ENCODE measurements at places on chromosomes 7 and 10. TPM values are rescaled to one million over a fixed set of nuclear protein-coding genes. Genes with fewer than 3 reads are reported as not detected.

GRCh38 chr7:128398016-128398840 lies 11.6 kb downstream of the IMPDH1 start:
- DNase-seq = peak; percentile 14

- peak; percentile 94 for DNase-seq
Observed at GRCh38 chr10:70477661-70478162, 855 bp upstream of the PALD1 start.

- no peak for DNase-seq
Observed at GRCh38 chr7:13416544-13416943, 572.9 kb downstream of the ETV1 start.

DNA sequence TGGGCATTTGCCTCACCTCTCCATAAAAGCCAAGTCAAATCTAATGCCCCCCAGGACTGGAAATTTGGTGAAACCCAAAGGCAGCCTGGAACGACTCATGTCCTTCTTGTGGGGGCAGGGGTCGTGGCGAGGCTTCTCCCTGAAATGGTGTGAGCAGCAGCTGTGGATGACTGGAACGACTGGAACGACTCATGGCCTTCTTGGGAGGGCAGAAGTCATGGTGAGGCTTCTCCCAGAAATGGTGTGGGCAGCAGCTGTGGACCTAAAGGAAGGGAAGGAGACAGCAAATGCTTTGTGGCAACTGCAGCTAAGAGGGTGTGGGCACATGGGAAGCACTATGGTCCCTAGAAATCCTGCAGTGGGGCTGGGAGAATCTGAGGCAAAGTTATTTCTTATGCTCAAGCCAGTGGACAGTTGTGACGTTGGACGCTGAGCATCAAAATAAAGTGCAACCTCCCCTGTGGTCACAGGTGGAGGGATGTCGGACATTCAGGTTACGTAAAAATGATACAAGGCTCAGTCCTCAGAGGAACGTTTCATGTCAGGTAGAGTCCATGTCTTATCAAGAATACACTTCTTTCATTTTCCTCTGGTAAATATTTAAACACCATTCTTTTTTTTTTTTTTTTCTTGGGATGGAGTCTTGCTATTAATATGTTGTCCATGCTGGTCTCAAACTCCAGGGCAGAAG lies 107.0 kb upstream of the KIF5B start:
- DNase-seq = no peak

DNA sequence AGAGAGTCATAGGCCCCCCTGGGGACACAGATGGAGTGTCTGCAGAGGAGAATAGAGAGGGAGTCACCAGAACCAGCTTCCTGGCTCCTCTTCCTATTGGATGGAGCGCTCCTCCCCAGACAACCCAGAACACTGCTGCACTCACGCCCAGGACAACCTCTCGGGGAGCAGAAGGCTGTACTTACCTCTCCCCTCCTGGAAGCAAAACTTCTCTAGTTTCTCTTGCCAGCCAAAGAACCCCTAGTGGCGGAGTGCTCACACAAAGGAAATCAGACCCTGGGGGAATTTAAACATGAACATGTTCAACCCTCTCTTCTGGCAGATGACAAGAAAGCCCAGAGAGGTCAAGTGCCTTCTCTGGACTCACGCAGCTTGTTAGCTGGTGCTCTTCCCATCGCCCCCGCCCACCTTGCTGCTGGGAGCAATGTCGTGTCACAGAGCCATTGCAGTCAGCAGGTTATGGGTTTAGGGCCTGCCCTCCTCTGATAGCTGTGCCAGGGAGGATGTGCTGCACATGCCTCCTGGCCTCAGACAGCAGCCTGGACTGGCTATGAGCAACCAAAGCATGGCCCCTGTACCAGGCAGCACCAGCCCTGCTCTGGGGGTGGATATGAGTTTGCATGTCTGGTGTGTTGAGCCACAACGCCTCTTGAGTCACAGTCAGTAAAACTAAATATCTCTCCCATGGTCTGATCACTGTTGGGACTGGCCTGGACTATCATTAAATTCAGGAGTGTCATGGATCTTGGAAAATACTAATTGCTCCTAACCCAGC lies 84.4 kb downstream of the SLIT1 start:
- no peak for DNase-seq

DNA sequence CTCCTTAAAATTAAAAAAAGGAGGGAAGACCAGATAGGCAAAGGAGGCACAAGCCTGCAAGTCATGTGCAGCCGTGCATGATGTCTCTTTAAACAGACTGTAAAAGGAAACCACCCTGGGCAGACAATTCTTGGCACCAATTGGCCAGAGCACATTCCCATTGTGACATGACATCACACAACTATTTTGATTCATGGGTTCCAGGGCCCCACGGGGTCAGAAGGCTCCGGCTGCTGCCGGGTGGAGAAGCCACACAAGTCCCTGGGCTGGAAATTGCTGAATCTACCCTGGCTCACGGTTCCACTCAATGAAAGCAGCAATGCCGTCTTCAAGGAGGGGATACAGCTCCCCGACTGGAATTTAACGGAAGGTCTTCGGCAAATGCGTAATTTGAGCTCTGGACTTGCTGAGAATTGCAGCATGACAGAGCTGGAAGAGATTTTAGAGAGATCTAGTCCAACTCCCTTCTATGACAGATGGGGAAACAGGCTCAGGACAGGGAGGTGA lies 140.5 kb downstream of the PRKAG2 start:
- DNase-seq = no peak

- no peak for DNase-seq
Observed at GRCh38 chr7:108448584-108449505, 7.4 kb downstream of the NRCAM start.

DNA sequence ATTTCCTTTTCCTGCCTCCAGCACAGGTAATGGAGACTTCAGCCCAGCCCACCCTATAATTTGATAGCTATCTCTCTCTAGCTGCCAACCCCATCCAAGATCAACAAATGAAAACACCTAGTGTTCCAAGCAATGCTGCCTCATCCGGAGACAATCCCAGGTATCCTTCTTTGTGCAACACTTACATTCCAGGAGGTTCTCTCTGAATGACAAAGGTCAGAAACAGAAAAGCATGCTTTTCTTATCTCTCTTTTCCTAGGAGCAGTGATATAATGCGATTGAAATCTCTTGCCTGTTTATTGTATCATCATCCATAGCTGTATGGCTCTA lies 699.3 kb downstream of the INHBA start:
- no peak for DNase-seq

- DNase-seq = peak; percentile 79
Observed at GRCh38 chr10:124744102-124745050, at the start of gene FAM53B. TSS of gene FAM53B (minus strand) at chr10:124744378. CDS start at chr10:124706713, 37,665 bp downstream.

The ASIC3 gene
- 11.6 TPM for total RNA-seq

DNA sequence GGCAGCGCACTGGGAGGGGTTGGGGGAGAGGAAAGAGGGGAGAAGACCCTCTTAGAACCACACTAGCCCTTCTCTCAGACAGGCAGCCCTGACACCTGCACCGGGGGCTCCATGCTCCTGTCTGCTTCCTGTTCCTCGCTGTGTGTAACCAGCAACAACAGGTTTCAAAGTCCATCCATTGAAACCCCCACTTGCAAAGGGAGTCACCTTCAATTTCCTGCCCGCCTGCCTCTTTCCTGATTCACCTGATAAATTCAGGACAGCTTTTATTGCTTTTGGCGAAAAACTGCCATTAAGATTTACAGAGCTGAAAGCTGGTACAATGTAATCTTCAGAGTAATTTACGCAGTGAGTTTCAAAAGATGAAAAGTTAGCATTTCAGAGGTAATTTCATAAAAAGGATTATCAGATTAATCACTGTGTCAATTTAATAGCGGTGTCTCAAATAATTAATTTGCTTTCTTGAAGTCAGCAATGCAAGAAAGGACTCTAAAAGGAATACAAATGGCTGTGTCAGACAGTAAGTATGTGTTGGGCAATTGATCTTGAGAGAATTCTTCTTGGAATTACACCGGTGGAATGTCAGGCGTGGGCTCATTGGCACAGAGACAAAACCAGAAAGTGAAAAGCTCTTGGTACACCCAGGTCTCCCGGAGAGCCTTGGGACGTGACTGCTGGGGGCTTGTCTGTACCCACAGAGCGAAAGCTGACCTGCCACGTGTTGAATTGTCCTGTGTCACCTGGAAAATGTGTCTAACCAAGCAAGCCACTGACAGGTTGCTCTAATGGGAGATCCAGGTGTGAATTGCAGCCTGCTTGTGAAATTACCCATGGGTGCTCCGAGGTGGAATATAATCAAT lies 60.7 kb downstream of the TMEM209 start:
- no peak for DNase-seq

The TMEM270 gene
- not detected for total RNA-seq

All from CD4-positive, alpha-beta memory T cell (primary cell).